ENCODE measurements at places on chromosomes 3 and 15.

DNA sequence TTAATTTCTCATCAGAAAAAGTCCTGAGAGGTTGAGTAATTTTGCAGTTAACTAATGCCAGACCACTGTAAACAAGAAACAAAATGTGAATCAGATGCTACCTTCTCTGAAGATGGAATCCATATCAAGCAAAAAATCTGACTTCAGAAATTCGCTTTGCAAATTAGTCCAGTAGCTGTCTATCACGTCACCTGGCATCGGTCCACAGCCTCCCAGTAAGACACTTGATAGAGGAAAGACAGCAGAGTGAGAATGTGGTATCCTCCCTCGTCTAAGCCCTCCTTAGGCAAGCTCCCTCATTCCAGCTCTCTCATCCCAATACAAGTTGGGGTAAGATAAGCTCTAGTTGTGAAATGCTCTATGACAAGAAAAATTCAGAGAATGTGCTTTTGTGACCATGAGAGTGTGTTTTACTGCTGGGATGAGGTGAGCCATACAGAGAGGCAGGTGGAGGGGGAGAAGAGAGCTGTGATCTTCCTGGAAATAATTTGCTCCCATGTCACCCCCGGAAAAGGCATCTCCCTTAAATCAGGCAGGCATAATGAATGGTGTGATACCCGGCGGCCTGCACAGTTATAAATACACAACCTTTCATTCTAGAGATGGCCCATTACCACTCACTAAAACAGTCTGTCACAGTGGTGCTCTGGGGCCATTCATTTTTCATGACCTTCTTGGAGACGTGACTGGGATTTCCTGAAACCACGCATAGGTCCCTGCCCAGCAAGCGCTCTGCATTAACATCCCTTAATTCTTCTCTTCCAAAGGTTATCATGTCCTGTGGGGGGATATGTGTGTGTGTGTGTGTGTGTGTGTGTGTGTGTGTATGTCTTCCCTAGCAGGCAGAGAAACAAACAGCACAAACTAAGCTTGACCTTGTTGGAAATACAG lies 602.0 kb upstream of the KCNMB2 start:
- no peak for DNase-seq

DNA sequence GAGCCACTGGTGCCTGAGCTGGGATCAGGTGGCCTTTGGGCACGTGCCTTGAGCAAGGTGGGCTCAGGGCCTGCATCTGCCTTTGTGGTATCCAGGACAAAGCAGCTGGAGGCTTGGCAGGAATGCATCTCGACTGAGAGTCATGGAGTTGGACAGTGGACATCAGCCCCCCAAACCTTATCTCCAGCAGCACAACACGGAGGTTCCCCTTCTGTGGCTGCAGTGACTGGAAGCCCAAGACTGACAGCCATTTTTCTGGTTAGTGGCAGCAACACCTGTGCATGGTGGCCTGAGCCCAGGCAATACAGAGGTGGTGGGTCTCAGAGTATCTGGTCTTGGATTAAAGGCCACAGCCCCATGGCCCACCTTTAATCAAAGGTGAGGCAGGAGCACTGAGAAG lies 27.8 kb upstream of the TSEN2 start:
- DNase-seq, result no peak

DNA sequence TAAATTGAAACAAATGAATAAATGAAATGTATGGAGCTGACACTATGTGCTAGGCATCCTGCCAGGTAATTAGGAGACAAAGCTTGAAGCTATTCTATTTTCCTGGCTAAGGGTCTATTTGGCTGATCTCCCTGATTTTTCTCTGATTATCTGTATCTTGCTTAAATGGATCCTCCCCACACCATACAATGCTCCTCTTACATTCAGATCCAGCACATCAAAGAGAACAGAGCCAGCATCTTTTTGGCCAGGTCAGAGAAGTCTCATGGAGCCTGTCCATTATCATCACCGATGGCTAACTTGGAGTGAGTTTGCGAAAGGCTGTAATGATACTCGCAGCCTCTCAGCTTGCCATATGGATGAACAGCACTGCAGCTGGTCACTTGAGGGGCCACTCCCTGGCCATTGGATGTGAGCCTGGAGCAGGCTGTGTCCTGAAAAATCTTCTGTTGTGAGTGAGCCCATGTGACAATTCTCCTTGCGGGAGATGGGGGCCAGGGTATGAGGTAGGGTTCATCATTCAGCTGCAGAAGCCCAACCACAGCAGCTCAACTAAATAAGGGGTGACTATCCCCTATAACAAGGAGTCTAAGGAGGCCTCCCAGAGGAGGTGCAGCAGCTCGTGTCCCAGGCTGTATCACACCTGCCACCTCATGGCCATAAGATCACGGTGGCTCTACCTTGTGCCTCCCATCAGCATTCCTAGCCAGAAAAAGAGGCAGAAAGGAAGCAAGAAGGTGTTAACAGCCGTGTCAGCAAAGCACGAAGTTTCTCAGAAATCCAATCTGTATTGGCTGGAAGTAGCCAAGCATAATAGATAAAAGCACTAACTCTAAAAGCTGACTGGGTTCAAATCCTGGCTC lies 69.3 kb upstream of the ST8SIA2 start:
- no peak for DNase-seq

DNA sequence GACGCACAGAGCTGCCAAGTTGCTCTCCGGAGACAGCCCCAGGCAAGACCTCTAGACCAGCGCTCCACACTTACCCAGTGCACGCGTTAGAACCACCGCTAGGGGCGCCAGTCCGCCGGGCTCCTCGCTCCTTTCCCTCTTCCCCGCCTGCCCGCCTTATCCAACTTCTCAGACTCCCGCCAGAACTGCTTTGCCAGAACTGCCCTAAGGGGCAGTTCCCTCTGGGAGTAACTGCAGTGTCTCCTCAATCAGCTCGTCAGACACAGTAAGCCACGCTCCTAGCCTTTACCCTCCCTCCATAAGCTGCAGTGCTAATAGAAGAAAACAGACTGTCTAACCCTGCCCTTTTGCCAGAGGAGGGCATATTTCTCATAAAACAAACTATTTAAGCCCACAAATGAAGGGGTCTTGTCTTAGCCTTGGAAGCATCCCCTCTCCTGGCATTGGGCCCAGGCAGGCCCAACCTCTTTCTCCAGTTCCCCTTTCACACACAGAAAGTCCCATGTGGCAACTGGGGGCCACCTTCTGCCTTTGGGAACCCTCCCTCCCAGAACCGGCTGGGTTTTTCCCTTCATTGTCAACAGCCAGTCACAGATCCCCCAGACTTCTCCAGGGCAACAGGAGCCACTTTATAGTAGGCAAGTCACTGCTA lies 3.7 kb downstream of the BMF start:
- peak; percentile 76 for DNase-seq

- no peak for DNase-seq
Measured at GRCh38 chr3:181999314-181999713, 287.6 kb downstream of the SOX2 start.

DNA sequence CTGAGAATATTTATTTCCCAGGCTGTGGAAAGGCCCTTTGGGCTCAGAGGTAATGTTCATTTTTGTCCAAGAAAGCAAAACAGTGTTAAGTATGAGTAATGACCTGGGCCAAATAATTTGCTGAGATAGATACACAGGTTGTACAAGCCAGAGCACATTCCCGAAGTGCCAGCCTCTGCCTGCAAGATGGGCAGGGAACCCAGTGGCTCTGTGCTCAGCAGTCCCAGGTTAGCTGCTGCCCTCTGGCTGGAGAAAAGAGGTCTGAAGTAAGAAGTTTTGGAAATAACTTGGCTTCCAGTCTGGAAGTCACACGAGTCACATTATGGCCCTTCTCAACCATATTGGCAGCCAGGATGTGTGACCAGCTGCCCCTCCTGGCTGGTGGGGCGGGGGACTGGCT lies 20.2 kb downstream of the MYZAP start:
- no peak for DNase-seq

All from activated T-cell treated with anti-CD3 and anti-CD28 coated beads for 4 hours (primary cell).